B cell (primary cell): ENCODE measurements at places on chromosomes 1 and 21.
A peak's percentile ranks its signal among the peaks of the same experiment; 100 is the strongest.

DNA sequence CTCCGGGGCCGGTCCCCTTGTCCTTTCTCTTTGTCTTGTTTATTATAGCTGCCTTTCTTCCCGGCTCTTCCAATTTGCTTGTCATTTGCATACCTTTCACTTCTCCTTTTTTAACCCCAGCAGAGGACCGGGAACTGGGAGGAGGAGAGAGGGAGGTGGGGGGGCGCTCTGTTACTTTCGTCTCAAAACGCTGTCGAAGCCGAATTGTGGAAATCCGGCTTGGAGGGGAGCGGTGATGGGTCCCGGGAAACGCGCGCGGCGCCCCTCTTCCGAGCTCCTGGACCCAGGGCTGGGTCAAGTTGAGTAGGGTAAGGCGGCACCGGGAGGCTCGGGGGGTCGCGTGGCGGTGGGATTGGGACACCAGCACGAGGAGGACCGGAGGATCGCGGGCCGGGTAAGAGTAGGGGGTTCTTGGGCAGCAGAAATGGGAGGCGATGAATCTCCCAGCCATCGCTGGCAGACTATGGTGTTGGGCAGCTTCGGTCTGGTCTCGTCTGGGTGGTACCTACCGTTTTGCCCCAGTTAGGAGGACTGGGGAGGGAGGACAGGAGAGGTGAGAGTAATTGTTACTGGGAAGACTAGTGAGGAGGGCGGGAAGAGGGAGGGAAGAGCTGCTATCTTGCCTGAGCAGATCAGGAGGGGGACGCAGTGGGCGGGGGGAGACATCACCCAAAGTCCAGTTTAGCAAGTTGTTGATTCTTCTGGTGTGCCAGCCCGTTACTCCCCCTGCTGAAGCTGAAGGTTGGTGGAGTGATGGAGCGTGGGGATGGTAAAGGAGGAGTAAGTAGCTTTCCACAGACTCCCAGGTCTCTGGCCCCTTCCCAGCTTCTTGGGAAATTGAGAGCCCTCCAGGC lies 1.5 kb downstream of the PROX1 start:
- peak; percentile 24 for DNase-seq

GRCh38 chr1:228695015-228695955 lies 40.0 kb upstream of the RHOU start:
- no peak for DNase-seq

DNA sequence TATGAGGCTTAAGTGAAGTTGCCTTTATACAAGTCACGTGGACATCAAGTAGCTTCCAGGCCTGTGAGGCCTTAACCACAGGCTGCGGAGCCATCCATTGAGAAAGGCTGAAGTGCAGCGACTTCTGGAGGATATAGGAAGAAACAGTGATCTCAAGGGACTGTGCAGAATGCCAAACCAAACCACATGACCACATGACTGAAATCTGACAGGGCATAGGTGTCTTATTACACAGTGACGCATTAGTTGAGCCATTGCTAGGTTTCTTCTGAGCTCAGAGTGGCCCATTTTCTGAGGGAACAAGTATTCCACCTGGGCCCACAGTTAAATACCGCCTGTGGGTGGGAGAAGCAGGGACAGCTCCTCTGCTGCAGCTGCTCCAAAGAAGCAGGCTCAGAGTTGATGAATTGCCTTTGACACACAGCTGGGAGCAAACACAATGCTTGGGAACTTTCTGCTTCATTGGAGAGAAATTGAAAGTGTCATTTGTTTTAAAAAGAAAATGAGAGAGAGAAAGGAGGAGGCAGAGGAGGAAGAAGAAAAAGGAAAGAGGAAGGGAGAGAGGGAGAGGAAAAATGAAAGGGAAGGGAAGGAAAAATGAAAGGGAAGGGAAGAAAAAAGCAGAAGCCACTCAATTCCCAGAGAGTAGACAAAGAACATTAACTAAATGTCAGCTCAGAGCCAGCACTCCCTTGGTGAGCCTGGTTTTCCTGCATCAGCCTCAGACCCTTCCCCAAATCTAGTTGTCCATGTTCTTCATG lies 94.4 kb downstream of the COLGALT2 start:
- no peak for DNase-seq

GRCh38 chr1:227318853-227319607 lies 738 bp upstream of the CDC42BPA start:
- DNase-seq: peak; percentile 10

DNA sequence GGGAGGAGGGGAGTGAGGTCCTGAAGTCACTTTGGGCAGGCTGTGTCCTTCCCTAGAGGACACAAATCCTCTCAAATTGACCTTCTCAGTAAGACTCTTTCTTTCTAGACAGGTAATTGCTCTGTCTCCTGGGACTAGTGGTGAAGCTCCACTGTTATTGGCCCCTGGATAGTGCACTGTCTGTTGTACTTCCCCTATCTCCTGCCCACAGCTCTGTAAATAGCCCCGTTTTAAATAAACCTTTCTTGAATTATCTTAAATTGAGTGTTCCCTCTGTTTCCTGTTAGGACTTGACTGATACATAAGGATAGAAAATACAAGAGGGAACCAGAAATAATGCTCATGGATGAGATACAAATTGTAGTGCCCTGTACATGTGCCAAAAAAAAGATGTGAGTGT lies 229.5 kb upstream of the USP24 start:
- no peak for DNase-seq

DNA sequence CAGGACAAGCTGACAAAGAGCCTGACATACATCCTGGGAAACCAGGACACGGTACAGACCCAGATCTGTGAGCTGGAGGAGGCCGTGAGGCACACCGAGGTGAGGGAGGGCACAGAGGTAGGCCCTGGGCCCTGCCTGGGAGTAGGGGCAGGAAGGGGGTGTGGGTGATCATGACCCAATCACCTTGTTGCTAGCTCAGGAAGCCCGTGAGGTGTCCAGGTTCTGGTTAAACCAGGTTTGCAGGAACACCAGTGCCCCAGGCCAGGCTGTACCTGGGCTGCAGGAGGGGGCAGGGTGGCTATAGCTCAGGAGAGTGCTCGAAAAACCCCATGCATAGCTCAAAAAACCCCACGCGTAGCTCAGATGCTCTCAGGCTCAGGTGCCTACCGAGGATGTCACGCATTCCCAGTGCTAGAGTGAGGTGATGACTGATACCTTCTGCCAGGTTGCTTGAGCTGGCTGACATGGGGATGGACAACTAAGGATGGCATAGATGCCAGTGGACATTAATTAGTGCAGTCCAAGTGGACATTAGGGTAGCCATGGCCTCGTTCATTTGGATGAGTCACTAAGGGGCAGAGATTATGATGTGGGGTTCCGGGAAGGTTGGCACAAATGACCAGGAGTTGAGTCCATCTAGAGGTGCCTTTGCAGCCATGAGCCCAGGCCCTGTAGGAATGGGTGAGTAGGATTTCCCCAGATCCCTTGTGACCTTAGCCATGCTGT lies 3.7 kb downstream of the TRIM46 start:
- peak; percentile 18 for DNase-seq

DNA sequence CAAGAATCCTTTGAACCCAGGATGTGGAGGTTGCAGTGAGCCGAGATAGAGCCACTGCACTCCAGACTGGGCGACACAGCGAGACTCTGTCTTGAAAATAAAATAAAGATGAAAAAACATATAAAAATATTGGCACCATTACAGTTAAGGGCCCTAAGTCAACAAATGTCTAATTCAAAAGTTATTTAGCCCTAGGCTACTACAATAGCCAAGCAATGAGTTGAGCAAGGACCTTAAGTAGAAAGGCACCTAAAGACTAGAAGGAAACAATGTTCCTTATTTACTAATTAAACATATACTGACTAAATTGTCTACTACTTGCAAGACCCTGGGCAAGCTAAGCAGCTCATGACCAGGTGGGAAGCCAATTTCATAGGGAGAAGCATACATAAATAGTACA lies 4.1 kb downstream of the PIK3R3 start:
- no peak for DNase-seq

GRCh38 chr1:29393451-29393826 lies 157.1 kb downstream of the PTPRU start:
- DNase-seq: no peak

DNA sequence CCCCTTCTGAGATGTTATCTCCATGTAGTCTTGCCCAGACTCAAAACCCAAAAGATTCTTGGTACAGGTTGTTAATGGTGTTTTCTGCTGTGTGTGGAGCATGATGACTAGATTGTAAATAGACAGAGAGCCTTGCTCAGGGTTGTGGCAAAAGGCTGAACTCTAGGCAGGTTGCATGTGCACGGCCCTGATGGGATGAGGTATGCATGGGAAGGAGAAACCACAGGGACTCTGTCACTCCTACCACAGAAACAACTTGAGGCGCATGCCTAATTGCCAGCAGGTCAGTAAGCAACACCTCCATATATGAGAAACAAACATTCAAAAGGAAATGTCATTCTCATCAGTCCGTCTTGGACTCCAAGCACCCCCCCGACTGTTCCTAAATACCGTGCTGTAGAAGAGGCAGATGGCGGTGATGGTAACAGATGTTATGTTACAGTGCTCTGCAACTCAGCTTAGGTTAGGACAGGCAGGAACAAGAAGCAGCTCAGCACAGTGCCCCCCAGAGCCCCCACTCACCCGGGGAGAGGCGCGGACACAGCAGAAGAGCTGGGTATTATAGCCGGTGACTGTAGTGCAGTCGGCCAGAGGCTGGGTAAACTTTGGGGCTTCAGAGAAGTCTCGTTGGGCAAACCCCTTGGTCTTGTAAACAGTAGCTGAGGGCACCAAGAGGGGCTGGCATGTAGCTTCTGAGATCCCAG lies 10.9 kb downstream of the MYBPHL start:
- DNase-seq: no peak

- no peak for DNase-seq
Observed at GRCh38 chr1:38018864-38019343, 6.4 kb downstream of the UTP11 start.

GRCh38 chr1:46153228-46153627 lies 20.8 kb upstream of the PIK3R3 start:
- no peak for DNase-seq

DNA sequence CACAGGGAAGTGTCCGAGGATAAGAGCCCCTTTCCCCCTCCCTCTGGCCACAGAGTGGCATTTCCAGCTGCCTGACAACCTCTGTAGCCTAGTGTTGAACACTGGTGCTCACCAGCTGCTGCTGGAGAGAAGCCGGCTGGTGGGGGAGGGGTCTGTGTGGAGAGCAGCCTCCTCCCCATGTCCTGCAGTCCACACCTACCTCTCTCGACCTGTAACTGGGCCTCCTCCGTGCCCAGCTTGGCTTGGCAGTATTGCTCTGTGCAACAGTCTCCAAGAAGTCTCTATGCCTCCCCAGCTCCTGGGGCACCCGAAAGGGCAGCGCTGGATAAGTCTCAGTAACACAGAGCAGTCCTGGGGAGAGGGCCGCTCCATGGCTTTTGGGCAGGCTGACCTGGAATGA lies 17.0 kb downstream of the PAPPA2 start:
- DNase-seq: no peak

DNA sequence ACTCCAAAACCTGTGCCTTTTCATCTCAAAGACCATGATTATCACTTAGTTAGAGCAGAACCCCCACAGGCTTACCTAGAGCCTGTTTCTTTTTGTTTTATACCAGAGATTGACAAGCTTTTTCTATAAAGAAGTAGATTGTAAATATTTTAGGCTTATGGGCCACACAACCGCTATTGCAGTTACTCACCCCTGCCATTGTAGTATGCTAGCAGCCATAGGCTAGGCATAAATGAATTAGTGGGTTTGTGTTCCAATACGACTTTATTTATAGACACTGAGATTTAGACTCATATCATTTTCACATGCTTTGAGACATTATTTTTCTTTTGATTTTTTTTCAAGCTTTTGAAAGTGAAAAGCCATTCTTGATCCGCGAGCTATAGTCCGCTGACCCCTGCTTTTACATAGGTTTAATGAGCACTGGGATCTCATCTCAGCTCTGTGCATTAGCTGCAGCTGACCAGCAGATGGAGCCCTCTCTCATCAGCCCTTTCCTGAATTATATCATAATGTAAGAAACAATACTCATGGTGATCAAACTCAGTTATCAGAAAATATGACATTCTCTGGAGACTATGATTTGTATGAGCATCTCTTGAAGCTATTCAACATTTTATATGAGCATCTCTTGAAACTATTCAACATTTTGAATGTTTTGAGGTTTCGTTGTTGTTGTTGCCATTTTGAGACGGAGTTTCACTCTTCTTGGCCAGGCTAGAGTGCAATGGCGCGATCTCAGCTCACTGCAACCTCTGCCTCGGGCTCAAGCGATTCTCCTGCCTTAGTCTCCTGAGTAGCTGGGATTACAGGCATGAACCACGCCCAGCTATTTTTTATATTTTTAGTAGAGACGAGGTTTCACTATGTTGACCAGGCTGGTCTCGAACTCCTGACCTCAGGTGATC lies 111.9 kb upstream of the L1TD1 start:
- DNase-seq: peak; percentile 38
